ENCODE measurements at places on chromosomes 3 and 15.

GRCh38 chr3:160677459-160677881 is 510 bp downstream of the ARL14 start:
- DNase-seq: no peak

DNA sequence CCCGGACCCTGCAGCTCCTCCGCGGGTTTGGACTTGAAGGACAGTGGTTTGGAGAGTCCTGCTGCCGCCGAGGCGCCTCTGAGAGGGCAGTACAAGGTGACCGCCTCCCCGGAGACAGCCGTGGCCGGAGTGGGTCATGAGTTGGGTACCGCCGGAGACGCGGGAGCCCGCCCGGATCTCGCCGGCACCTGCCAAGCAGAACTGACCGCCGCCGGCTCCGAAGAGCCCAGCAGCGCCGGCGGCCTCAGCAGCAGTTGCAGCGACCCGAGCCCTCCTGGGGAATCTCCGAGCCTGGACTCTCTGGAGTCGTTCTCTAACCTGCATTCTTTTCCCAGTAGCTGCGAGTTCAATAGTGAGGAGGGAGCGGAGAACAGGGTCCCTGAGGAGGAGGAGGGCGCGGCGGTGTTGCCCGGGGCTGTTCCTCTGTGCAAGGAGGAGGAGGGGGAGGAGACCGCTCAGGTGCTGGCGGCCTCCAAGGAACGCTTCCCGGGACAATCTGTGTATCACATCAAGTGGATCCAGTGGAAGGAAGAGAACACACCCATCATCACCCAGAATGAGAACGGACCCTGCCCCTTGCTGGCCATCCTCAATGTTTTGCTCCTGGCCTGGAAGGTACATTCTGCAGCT is 634 bp downstream of the MINDY2 start:
- DNase-seq: peak; percentile 78

DNA sequence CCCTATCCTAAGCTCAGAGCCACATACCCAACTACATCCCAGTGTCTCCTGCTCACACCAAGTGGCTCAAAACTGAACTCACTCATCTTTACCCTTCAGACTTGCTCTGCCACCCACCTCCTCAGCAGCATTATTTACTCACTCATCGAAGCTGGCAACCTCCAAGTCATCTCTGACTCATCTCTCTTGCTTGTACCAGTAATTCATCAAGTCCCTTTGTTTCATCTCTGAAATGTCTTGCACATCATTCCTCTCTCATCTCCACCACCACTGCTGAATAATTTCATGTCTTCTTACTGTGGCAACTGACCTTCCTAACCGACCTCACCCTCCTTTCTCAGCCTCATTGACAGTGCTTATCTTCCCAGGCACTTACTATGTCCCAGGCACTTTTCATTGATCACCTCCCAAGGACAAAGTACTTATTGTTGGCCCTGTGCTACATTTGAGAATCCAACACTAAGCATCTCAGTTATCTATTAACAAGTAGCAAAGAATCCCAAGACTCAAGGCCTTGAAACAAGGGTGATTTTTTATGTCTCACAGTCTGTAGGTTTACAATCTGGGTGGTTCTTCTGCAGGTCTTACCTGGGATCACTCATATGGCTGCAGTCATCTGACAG is 82.0 kb downstream of the MRPL46 start:
- no peak for DNase-seq

DNA sequence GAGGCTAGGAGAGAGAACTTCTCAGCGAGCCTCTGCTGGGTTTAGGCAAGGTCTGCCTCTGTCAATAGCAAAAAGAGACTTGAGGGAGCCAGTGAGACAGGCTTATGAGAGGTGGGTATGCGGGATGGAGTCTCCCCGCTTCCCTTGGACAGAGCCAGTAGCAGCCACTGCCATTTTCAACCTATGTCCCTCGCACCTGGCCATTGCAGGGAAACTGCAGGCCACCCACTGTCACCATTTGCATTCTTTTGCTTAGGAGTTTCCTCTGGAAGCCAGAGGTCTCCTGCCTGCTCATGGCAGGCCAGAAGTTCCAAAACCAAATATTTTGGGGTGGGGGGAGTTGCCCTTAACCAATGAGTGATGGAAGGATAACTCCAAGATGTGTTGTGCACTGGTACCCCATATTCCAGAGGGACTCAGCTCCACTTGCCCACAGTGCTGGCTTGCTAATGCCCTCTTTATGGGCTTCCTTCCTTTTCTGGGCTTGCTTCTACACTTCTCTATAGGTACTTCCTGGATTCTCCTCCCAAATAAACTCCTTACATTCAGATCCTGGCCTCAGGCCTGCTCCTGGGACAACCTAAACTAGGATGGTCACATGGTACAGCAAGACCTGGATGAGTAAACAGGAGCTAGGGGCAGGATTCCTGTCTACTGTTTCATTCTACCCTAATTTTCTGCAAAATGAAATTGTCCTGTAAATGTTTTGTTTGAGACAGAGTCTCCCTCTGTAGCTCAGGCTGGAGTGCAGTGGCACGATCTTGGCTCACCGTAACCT is 108.9 kb upstream of the PROK2 start:
- no peak for DNase-seq

DNA sequence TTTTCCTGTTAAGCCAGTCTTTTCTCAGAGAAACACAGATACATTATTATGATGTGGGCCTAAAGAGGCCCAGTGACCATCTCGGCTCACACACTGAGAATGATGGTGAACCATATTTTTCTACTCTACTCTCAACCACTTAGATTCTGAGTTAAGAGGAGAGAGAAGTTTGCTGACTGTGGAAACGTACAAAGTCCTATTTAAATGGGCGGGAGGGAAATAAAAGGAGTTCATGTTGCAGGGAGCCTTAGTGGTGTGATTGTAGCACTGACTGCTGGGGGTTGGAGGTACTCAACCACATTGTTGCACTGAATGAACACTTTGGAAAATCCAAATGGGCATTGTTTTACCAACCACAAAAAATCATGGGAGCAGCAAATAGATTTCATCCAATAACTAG is 51.0 kb downstream of the ATP8B4 start:
- no peak for DNase-seq

- DNase-seq: no peak
These were observed 247.7 kb downstream of the VGLL3 start for GRCh38 chr3:86743233-86743632.

DNA sequence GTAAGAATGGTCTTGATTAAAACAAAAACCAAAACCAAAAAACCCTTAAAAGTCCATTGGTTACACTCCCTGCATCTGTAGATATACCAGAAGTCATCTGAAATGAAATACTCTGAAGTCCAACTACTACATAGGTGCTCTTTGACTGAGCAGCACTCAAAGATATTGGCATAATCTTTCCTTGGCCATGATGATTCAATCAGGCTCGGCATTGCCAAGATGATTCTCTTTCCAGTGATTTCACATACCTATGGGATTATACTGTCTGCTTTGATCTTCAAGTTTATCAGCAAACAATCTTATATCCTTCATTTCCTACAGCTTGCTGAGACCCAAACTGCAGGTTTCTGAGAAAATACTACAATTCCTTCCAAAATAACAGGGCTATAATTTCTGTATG is 35.9 kb upstream of the DIPK2A start:
- DNase-seq: no peak

- DNase-seq: no peak
These were observed 96.3 kb downstream of the ADAMTS17 start for GRCh38 chr15:100245487-100245820.

DNA sequence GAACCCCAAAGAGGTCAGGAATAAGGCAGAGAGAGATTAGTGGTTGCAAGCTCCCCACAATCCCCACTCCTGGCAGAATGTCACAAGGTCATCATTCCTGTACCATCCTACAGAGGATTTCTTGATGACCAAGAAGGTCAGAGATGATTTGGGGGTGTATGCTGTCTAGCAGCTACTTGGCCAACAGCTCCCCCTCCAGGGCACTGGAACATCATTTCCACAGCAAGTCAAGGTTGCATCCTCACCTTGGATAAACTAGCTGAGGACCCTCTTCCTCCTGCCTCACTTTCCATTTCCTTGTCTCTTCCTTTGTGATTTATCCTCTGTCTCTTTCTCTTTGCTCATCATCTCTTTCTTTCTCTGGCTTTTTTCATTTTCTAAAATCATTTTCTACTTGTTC is 106.3 kb downstream of the PROS1 start:
- DNase-seq: no peak

GRCh38 chr15:78708713-78709260 is 67.8 kb upstream of the CHRNB4 start:
- no peak for DNase-seq

GRCh38 chr3:156721687-156722618 is 47.6 kb downstream of the TIPARP start:
- DNase-seq: no peak

GRCh38 chr15:58957101-58957973 is 23.9 kb upstream of the SLTM start:
- DNase-seq: no peak

DNA sequence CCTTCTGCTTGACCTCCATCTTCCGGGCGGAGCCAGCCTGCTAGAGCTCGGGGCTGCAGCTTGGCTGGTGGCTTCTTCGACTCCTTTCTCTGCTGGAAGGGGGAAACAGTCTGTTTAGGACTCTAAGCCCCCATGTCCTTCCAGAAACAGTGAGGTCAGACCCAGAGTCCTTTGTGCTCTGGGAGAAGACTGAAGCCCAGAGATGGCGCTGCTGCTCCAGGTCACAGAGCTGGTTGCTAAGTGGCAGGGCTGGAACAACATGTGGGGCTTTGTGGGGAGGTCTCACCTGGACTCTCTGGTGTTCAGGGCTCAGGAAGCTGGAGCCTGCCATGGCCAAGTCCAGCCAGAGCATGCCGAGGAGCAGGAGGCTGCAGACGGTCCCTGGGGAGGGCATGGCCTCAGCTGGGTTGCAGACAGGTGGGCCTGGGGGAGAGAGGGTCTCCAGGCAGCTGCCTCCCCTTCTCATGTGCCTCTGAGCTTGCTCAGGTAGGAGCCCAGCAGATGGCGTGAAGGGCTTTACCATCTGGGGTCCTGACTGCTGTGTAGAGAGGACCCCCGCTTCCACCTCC is 2.9 kb downstream of the GHRL start:
- DNase-seq: no peak

DNA sequence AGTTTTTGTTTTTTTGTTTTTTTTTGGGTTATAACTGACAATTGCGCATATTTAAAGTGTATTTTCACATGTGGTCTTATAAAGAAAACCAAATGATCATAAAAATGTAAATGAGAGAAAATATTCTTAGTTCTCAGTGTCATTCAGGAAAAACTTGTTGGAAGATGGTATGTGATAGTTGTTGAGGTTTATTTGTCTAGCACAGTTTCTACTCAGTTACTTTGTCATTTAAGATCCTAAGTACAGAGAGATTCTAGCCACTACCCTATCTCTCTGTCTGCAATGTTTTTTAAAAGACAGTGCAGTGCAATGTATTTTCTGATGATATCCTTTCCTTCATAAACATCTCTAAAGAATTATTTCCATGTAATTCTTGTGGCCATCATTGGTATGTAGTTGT is 46.1 kb downstream of the AKAP13 start:
- no peak for DNase-seq

DNA sequence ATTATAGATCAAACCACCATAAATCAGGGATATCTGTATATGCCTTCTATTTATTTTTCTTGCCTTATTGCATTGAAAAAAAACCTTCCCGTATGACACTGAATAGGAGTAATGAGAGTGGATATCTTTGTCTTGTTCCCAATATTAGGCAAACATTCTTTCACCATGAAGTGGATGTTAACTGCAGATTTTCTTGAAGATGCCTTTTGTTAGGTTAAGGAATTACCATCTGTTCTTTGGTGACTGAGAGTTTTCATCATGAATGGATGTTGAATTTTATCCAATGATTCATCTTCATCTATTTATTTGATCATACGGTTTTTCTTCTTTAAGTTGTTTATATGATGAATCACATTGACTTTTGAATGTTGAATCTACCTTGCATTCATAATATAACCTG is 47.1 kb upstream of the MECOM start:
- no peak for DNase-seq

DNA sequence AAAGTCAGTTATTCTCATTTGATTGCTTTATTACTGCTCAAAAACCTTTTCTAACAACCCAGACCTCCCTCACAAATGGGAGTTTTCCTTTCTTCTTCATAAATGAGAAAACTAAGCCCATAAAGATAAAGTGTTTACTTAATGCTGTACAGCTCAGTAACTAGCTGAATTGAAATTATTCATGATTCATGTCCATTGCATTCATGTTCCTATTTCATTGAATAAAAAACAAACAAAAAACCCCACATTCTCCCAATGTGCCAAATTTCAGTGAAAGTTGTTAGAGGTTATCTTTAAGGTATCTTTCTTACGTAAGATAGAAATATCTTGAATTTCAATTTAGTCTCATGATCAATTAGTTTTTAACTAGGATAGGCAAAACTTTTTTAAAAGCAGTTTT is 2.8 kb downstream of the PLSCR2 start:
- no peak for DNase-seq

DNA sequence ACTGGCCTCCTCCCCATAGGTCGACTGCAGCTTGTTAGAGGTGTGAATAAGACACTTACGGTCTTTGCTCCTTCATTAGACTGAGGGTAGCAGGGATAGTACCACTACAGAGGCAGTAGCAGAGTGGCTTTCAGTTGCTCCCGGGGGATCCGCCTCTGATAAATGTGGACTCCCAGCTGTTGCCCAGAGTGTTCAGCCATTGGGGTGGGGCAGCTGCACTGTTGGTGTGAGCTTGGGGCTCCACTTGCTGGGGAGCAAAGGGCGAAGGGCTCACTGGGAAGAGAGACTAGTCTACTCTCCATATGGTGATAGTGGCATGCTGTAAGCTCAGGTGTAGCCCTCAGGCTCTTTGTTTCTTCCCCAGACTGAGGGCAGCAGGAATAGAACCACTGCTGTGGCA is 239.1 kb downstream of the LRRN1 start:
- DNase-seq: no peak

- no peak for DNase-seq
These were observed 646.0 kb downstream of the TUSC7 start for GRCh38 chr3:117355566-117355965.

GRCh38 chr15:75551091-75551490 is 28.0 kb downstream of the PTPN9 start:
- DNase-seq: no peak

DNA sequence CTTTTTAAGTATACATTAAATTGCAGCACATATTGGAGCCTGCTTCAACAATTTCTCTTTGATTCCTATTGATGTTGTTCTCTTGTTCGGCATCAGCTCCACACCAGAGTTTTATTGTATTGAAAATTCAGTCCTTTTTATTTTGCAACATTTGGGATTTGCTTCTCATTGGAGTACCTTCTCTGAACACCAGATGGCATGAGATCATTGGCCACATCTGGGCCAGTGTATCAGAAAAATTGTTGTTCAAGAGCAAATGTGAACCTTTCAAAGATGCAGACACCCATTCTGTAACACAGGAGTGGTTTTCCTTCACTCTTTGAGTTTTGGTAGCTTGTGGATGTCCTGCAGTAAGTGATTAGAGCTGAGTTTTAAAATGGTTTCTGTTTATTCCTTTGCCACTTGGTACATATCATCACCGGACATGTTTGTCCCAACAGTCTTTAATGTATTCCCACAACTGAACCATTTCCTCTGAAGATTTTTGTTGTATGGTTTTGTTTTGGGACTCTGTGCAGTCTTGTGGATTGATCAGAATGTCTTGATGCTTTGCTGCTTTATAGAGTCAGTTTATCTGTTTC is 96.1 kb downstream of the MCTP2 start:
- DNase-seq: no peak

All from suprapubic skin (tissue), 4 donors.